Activated naive CD4-positive, alpha-beta T cell (primary cell): ENCODE measurements at places on chromosomes 16 and 17.

- no peak for DNase-seq
Measured at GRCh38 chr16:30525844-30526136, 576 bp downstream of the ZNF768 start.

DNA sequence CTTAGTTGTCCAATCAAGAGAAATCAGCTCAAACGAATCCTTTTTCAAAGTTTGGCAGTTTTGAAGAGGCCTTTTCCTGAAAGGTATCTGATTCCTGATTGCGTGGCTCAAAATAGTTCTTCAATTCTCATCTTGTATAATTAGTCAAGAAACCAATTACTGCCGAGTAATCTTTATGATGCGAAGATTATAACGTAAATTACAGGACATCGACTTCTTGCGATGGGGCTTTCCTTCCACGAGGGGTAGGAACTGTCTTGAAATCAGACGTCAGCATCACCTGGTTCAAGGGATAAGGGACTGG lies 644 bp upstream of the ARL2BP start:
- DNase-seq: no peak

GRCh38 chr17:44906763-44907728 lies 7.8 kb upstream of the EFTUD2 start:
- DNase-seq: no peak

DNA sequence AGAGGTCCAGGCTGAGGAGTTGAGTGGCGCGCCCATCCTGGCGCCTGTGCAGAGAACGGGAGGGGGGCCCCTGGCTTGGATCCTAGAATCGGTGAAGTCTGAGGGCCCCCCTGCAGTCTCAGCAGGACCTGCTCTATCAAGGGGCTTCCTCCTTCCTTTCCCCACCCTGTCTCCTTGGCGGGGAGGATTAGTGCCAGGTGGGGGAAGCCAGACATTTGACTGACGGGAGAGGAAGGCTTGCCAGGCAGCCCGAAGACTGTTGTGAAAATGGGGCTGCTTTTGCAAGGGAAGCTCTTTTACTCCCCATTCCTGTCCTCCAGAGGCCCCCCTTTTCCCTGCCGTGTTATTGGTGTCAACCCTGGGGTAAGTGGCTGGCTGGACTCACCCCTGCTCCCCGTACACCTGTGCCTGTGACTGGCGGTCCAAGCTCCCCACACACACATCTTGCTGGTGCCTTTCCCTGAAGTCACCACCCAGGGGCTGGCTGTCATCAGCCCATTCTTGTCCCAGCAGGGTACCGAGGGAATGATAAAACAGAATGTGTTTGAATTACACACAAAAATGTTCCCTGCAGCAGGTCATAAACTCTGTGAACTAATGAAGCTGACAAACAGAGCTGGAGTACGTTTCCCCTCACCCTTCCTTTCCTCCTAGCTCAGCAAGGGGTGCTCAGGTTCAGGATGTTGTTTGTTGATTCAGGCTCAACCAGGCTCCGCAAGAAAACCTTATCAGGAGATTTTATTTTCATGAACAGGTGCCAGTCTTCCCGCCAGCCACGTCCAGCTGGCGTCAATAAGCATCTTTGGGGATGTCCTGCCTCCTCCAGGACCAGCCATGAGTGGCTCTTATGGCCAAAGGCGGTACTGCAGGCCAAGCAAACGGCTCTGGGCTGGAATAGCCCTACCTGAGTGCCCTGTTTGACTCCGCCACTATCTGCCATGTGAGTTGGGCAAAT lies 4.4 kb upstream of the ARMC7 start:
- no peak for DNase-seq

GRCh38 chr17:27514595-27515413 lies 58.6 kb downstream of the KSR1 start:
- DNase-seq: no peak
